Fibroblast of villous mesenchyme (primary cell): ENCODE measurements at places on chromosomes 2 and 18.

GRCh38 chr2:100196786-100197494 is 54.5 kb upstream of the AFF3 start:
- peak; percentile 48 for DNase-seq

DNA sequence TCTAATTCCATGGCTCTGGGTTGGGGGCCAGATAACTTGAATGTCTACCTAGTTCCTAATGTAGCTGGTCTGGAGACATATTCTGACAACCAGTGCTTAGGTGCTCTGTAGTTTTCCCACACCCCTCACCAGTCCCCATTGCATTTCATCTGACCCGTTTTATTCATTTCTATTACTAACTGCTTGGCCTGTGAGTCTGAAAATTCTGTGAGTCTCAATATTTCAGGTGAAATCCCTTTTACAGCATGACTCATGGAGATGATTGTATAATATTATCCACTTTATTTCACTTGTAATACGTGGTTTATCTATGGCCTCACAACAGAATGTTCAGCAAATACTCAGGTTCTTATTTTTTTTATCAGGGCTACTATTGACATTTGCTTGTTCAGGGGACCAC is 103.7 kb upstream of the UGP2 start:
- DNase-seq, result no peak

DNA sequence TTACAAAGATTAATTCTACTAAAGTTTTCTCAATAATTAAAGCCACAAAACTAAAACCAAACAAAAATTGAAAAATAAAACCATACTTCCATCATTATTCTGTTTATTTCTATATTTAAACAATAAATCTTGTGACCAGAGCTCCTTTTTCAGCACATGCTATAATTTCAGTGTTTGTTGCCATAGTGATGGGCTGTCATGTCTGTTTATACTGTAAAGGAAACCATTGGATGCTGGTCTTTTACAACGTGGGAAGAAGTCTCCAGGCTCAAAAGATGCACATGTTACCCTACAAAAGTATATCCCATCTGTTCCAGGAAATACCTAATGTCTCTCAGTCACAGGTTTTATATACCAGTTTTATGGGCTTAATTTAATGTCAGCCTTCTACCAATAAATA is 100.1 kb upstream of the MC2R start:
- DNase-seq, result no peak

DNA sequence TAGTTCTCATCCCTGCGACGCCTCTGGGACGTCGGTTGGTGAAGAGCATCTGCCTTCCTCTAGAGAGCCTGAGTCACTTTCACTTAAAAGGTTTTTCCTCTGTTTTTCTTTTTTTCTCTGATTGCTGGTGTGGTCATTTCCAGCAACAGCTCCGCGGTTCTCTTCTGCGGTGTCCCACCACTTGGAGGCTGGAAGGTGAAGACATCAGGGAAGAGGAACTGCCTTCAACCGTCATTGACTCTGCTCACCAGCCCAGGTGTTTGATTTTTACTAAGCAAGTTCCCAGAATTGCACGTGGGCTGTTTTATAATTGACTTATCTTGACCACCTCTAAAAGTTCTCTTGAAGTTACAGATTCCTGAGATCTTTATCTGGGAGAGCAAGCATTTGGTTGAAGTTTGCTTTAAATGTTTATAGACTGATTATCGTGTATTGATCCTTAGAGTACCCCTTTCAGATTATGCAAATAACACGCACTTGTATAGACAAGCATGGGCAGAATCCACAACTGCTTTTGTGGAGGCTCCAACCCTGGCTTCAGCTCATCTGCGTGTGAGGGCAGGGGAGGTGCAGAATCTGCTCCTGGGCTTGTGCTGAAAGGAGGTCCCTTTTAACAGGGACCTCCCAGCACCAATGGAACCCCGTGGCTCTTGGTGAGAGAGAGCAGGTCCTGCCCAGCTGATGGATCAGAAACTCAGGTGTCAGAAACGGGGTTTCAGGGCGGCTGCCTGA is 3.5 kb downstream of the CTDP1 start:
- DNase-seq, result no peak
